Lower leg skin (tissue), 4 donors: ENCODE measurements at places on chromosomes 6 and 20. TPM values are rescaled to one million over a fixed set of nuclear protein-coding genes. Genes with fewer than 3 reads are reported as not detected.

Gene PACRG
- total RNA-seq, result 3.9 TPM

DNA sequence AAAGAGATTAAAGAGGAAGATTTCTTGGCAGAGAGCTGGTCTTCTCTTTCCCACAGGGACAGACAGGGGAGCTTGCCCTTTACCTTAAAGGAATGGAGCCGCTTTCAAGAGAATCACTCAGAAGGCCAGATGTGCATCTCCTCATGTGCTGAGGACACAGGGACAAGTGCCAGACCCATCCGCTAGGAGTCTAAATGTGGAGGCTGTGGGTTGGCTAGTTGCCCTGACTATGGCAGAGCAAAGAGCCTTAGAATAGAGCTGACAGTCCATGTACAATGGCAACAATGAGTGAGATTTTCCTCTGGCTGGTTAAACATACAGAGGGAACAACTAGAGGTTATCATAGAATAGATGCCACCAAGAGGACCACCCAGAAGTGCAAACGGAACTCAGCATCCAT is 7.3 kb upstream of the DOK5 start:
- DNase-seq, result no peak

DNA sequence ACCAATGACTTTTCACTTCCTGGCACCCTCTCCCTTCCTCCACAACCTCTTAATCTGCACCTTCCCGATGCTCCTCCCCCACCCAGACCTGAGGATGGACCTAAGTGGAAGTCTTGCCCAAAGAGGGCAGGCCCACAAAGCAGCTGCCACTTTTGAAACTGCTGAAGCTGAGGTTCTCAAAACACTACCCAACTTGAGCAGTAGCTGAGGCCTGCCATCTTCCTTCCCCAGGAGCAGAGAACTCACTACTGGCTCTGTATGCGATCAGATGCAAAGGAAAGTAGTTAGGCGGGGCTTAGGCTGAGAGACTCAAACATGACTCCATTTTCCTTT is 1.5 kb downstream of the HM13 start:
- no peak for DNase-seq

DNA sequence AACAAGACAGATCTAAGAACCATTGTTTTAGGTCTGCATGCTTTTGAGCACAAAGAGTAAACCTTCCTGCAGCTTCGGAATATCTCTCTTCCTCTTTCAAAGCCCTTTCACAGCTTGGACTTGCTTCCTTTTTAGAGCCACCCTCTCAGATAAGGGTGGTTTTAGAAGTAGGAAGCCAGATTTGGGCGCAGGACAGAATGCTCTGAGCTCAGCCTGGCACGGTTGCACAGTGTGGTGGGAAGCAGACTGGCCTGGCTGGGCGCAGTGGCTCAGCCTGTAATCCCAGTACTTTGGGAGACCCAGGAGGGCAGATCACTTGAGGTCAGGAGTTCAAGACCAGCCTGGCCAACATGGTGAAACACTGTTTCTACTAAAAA is 35.6 kb upstream of the PNRC1 start:
- no peak for DNase-seq

GRCh38 chr6:63926258-63926780 is 290.7 kb downstream of the PHF3 start:
- no peak for DNase-seq

Gene POPDC3
- not detected for total RNA-seq

Gene LINC00237
- total RNA-seq, result not detected

GRCh38 chr6:82275686-82276085 is 28.1 kb upstream of the IBTK start:
- no peak for DNase-seq

Gene OTOR
- total RNA-seq, result not detected
